ENCODE measurements at places on chromosomes 5 and 9. TPM values are rescaled to one million over a fixed set of nuclear protein-coding genes. Genes with fewer than 3 reads are reported as not detected.

DNA sequence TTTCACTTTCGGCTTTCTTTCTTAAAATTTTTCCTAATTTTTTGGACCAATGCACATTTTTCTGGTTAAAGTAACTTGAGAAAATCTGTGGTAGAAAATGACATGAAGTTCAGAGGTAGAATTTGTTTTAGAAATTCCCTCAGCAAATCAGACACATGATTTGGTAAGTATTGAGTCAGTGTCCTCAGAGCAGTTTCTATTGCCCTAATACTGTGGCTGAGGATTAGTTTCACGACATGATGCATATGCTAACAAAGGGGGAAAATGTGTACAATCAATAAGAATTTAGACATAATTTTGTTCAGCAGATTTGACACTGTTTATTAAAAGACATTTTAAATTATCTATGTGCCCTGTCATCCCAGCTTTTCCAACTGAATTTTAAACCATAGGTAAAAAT, 56.2 kb upstream of the GCNT4 start:
- DNase-seq = no peak

GRCh38 chr9:133277467-133277866, 2.5 kb upstream of the ABO start:
- no peak for DNase-seq

DNA sequence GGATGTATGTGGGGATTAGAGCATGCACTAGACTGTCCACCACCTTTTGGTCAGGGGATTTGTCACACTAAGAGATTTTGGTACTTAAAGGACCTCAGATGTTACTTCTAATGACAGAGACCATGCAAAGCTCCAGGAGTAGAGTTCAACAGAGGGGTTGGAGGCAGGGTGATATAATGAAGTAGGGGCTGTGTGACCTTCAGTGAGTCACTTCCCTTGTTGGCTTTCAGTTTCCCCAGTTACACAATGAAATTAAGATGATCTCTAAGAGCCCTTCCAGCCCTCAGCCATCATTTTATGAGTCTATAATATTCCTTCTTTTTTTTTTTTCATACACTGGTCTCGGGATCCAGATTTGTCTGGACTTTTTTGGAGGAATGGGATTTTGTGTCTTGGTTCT, 26.8 kb downstream of the GLRA1 start:
- no peak for DNase-seq

DNA sequence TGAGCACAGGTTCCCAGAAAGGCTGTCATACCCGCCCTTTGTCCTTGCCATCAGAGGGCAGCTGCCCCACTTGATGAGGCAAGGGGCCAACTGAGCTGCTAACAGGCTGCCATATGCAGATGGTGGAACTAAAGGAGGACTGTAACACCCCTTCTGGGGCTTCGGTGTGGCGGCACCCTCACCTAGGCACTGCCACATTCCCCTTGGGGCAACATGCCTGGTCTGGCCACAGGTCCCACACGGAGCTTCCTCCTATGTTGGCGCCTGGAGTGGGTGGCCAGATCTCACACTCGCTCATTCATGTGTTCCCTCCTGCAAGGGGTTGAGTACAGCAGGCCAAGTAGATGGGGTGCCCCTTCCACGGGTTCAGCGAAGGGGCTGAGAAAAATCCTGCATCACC, 777.4 kb upstream of the CHD1 start:
- no peak for DNase-seq

GRCh38 chr5:7169240-7169878, 226.6 kb upstream of the ADCY2 start:
- DNase-seq = no peak

DNA sequence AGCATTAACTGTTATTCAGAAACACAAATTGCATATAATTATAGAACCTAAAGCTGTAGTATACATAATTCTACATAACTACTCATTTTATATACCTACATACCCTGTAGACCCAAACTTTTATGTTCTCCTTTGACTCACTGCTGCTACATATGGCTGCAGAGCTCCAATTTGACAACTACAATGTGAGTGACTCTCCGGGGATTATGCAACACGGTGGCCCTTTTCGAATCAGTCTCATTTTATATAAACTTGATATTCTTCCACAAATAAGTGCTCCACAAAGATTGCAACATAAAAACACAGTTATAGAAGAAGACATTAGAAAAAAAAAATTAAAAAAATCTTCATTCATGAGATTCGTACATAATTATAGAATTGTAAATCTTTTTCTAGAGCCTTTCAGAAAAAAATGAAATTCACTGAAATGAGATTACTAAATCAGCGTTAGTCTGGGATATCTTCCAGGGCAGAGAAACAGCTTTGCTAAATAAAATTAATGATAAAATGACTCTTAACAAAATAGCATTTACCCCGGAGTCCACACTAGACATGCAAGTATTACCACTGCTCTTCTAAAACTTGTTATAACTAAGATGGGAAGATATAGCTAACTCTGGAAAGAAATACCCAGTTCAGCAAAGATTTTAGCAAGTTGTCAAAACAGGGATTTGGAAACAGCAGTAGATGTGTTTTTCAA, 52.6 kb downstream of the SRFBP1 start:
- no peak for DNase-seq

- DNase-seq = no peak
These were observed 10.8 kb downstream of the GADD45G start for GRCh38 chr9:89615661-89616060.

DNA sequence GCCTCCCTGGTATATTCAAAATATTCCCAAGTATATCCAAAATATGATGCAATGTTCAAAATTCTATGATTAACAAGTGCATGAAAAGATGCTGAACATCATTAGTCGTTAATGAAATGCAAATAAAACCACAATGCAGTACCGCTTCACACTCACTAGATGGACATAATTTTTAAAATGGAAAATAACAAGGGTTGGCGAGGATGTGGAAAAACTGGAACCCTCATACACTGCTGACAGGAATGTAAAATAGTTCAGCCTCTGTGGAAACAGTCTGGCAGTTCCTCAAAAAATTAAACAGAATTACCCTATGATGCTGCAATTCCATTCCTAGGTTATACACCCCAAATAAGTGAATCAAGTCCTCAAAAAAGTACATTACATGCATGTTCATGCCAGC, 36.1 kb upstream of the MYOT start:
- DNase-seq = no peak

GRCh38 chr9:133086894-133087293, 25.1 kb downstream of the CEL start:
- DNase-seq = no peak

DNA sequence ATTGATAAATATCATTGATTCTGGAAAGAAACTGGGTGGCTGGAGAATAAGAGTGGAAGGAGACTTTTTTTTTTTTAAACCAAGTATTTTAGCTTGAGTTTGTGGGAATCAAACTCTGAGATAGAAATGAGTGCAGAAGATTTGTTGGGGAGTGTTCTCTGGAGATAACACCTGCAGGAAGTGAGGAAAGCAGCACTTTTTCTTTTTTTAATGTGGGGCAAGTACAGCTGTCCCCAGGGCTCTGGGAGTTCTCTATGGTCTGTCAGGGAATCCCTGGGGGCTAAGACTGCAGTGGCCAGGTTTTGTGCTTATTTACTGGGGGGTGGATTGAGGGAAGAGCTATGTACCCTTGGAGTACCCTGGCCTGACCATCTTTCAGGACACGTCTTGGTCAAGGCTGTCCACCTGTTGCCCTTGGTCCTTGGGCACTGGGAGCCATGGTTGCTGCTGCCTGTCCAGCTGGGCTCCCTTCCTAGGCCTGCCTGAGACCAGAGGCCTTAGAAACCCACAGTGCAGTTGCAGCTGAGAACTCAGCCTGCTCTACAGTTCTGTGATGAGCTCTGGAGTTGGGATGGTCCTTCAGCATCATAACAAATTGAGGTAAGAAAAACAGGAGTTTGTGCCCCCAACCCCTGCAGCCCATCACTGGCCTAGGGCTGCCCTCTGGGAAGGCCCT, 85.8 kb downstream of the PHAX start:
- no peak for DNase-seq

GRCh38 chr5:134115806-134116175, 1.3 kb downstream of the TCF7 start:
- no peak for DNase-seq

- DNase-seq = no peak
These were observed 159.6 kb downstream of the CACNA1B start for GRCh38 chr9:138037140-138037539.

DNA sequence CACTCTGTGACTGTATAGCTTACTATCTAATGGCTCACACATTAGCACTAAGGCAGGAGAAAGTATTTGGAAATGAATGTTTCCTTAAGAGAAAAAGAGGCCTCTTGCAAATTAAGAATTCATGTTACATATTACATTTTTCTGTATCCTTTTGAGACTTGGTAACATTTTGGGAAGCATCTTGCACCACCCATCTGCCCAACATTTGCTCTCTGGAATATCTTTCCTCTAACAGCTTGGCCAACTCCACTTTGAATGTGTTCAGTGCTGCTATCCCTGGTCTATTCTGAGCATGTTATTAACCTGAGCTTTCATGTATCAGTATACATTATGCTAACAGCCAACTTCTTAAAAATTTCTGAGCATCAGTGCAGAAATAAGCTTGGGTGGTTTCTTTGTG, 27.2 kb downstream of the MFAP3 start:
- no peak for DNase-seq

- DNase-seq = no peak
These were observed 1.2 kb downstream of the DDX41 start for GRCh38 chr5:177515580-177515979.

DNA sequence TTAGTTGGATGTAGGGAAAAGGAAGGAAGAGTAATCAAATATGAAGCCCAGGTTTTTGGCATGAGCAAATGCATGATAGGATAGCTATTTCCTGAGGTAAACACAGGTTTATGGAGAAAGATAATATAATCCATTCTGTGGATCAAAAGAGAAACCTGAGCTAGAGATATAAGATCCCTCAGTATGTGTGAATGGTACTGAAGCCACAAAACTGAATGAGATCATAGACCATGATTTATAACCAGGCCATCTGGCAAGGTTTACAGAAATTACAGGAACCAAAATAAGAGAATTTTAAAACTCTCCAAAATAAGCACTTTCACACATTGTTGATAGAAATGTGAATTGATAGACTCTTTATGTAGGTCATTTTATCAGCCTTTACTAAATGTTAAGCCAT, 28.7 kb upstream of the ECM2 start:
- DNase-seq = no peak

DNA sequence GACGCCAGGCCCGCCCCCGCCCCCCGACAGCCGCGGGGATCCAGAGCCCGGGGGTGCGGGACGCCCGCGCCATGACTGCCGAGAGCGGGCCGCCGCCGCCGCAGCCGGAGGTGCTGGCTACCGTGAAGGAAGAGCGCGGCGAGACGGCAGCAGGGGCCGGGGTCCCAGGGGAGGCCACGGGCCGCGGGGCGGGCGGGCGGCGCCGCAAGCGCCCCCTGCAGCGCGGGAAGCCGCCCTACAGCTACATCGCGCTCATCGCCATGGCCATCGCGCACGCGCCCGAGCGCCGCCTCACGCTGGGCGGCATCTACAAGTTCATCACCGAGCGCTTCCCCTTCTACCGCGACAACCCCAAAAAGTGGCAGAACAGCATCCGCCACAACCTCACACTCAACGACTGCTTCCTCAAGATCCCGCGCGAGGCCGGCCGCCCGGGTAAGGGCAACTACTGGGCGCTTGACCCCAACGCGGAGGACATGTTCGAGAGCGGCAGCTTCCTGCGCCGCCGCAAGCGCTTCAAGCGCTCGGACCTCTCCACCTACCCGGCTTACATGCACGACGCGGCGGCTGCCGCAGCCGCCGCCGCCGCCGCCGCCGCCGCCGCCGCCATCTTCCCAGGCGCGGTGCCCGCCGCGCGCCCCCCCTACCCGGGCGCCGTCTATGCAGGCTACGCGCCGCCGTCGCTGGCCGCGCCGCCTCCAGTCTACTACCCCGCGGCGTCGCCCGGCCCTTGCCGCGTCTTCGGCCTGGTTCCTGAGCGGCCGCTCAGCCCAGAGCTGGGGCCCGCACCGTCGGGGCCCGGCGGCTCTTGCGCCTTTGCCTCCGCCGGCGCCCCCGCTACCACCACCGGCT, 1.0 kb downstream of the FOXE1 start:
- DNase-seq = peak; percentile 76

GRCh38 chr5:41869151-41869723, 988 bp downstream of the OXCT1 start:
- DNase-seq = peak; percentile 31

DNA sequence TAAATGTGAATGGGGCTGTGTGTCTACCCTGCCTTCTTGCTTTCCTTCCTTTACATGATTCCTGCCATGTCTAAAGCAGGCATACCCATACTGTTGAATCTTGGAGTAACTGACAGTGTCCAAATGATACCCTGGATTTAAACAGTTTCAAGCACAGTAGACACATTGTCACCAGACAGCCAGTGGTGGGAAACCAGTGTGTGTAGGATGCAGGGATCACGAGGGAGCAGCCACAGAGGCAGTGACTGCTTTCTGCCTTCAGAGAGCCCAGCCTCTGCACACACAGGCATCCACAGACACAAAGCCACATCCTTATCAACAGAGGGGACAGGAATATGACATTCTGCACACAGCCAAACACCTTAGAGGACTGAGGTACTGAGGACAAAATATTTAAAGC, 184.2 kb upstream of the TBCA start:
- peak; percentile 24 for DNase-seq

DNA sequence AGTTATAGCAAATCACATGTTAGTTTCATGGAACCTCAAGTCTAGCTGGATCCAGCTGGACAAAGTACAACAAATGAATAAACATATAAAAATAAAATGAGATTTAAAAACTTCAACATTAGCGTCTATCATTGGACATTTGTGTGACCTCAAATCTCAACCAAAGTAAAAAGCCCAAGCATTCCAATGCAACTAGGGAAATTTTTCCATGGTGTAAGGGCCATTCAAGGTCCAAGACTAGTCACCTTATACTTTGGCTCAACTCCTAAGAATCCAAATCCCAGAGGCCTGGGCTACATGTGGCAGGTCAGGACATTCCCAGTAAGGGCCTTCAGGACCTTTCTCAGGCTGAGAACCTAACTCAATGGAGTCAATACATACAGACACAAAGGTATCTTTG, 137.4 kb upstream of the DMAC1 start:
- no peak for DNase-seq

GRCh38 chr5:39670955-39671354, 246.2 kb upstream of the DAB2 start:
- DNase-seq = no peak

DNA sequence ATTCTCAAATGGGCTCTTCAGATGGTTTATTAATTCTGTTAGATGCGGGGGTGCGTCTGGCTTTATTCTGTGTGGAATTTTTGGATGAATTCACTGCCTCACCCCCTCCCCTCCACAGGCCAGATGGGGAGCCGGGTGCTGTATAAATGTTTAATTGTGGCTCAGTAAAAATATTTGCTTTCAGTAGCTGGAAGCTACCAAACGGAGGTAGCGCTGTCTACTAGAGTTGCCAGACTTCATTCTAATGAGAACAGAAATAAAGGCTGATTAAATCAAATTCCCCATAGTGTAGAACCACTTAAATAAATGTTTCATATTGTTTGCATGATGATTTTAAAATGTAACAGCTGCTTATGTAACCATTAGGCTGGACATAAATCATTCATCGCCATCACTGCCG, 34.5 kb upstream of the KCNMB1 start:
- no peak for DNase-seq

- DNase-seq = no peak
These were observed 124.5 kb downstream of the CAAP1 start for GRCh38 chr9:26768145-26768544.

IL9 gene
- total RNA-seq = 136 TPM

SMU1 gene
- 25.8 TPM for total RNA-seq

SUSD3 gene
- total RNA-seq = 67.0 TPM

ENHO gene
- 0.26 TPM for total RNA-seq

PCAT7 gene
- total RNA-seq = not detected

KCTD16 gene
- total RNA-seq = 0.27 TPM

HAUS6 gene
- total RNA-seq = 29.8 TPM

ENTPD2 gene
- total RNA-seq = not detected

PCDH12 gene
- 1.7 TPM for total RNA-seq

MCTP1 gene
- not detected for total RNA-seq

FAM221B gene
- not detected for total RNA-seq
